HuH-7.5 (cell line): ENCODE measurements at places on chromosomes 16 and 17.

DNA sequence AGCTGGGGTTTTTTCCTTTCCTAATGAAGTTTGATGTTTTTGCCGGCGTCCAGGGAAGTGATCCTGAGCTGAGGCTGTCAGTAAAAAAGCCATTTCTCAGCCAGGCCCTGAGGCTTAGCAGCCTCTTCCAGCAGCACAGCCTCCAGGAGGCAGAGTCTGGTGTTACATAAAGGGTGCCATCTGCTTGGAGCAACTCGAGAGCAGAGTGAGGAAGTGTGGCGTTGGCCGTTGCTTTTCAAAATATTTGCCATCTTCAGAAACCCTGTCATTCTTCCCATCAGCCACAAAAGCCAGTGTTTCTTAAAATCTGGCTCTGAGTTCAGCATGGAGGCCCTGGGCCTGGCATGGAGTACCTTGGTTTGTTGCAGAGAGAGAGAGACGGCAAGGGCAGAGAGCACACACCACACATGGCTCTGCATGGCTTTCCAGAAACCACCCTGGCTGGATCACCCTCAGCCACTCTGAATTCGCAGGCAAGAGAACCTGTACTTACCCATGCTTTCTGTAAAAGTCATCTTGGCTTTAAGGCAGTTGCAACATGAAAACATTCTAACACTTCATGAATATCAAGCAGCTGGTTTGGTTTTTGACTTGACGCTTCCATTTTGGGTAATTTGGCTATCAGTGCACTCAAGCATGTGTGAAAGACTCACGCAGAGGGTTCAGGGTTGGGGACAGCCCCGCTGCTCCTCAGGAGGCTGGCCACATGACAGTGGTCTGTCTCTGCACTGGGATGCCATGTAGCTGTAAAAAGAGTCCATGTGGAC, 21.0 kb downstream of the PMM2 start:
- DNase-seq = no peak

- DNase-seq = no peak
These were observed 73.6 kb downstream of the IL21R start for GRCh38 chr16:27475561-27475960.

DNA sequence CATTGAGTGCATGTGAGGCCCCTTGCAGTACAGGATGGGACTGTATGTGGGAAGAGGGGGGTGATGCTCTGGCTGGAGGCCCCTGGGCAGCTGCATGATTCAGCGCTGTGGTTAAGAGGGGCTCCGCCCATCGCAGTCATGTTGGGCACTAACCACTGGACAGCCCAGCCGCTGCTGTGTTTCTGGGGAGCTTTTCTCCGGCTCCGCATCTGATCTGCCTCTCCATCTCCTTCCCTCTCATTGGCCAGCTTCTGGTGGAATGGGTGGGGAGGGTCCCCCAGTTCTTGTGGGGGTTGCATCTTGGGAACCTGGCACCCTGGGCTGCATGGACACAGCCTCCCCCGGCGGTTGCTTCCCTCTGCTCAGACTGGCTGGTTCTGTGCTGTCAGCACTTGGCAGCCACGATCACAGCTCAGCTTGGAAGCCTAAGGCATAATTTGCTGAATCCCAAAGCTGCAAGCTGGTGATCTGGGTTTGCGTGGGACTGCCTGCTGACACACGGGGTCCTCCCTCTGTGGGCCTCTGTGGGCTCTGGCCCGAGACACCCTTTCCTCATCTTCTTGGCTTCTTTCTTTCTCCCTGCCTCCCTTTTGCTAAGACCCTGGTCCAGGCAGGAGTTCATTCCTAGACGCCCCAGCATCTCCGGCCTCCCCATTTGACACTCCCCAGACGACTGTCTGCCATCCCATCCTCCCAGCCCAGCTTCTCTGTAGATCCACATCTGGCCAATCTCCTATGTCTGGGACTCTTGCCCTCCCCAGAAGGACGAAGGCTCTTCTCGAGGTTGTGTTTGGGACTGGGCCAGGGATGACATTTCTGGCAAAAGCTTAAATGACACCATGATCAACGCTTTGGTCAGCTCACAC, 168.3 kb downstream of the SEC14L1 start:
- DNase-seq = no peak

- no peak for DNase-seq
These were observed 30.5 kb downstream of the PLCG2 start for GRCh38 chr16:81809567-81809966.

DNA sequence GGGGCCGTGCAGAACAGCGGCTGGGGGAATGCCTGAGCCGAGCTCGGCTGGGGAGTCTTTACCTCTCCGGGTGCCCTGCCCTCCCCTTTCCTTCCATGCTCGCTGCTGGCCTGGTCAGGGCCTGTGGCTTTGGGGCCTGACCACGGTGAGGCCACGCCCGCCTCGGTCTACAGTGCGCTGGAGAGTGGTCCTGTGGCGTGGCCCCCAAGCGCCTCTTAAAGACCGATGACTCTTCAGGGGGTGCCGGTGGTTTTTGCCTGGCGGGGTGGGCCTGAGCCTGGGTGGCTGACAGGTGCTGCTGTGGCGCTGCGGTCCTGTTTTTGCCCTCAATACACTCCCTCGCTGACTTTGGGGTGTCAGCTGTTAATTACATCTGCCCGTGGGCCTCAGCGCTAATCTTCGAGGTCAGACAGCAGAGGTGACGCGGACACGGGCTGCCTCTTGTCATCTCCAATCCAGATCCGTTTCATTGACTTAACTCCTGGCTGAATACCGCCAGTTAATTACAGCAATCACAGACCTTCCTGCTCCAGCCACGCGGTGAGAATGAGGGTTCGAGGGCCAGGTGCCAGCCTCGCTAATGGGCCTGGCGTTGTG, 29.7 kb downstream of the GSE1 start:
- no peak for DNase-seq

DNA sequence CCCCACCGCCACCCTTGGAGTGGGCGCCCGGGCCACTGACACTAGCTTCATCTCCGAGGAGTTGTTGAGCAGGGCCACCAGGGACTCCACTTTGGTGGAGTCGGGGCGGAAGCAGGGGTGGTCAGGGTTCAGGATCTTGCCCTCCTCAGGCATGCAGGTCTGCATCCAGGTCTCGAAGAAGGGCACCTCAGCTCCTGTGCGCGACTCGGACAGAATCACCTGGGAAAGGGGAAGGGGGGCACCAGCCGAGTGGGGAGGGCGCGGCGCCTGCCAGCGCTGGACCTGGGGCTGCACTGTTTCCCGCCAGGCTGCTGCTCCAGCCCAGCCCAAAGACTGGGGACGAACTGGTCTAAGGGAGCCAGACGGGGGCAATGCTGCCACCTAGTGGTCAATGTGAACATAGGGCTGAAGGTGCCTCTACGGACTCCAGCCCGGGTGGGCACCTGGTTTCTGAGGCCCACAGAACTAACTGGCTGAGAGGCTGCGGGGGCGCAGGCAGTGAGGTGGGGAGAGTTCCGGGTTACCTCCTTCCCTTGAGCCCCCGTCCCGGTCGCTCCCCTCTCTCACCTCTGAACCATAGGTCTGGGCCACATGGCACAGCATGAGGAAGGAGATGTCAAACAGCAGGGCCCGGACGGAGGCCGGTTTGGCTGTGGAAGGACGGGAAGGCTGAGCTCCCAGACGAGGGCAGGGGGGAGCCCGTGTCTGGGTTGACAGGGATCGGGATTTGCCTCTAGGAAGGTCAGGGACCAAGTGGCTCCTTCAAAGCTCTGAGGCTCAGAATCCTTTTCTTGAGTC, 11.8 kb downstream of the CSF3 start:
- DNase-seq = peak; percentile 87

GRCh38 chr16:31132303-31132979, 3.1 kb downstream of the PRSS8 start:
- DNase-seq = no peak

DNA sequence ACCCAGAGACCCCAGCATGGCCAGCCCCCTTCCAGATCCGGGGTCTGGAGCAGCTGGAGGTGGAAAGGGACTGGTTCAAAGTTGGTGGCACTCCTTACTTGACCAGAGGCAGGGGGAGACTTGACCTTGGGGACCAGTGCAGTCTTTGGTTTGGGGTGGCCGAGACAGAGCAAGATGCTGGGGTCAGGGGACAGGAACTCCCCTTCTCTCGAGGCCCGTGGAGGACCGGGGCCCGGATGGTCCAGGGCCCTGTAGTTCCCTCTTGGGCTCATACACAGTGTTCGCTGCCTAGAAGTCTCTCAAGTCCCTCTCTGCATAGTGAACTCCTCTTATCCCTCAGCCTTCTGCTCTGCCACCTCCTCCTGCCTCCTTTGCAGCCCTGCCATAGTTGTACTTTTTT, 601 bp upstream of the PRSS33 start:
- DNase-seq = no peak

DNA sequence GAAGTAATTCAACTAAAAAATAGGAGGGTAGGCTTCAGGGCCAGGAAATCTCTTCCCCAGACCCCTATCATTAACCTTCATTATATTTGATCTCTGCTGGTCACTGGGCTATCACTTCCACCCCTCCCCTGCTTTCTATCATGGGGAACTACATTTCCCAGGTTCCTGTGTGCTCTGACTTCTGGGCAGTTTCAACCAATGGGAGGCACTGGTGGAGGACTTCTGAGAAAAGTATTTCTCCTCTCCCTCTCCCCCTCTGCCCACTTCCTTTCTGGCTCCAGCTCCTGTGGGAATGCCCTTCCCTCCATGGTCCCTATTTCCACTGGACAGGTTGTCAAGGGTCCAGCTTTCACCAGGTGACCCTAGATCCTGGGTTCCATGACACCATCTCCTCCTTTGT, 364.4 kb downstream of the C16orf95 start:
- DNase-seq = no peak

- no peak for DNase-seq
These were observed 110.3 kb upstream of the NACA2 start for GRCh38 chr17:61701334-61701733.

- DNase-seq = no peak
These were observed 46.0 kb upstream of the ERCC4 start for GRCh38 chr16:13873835-13874438.

DNA sequence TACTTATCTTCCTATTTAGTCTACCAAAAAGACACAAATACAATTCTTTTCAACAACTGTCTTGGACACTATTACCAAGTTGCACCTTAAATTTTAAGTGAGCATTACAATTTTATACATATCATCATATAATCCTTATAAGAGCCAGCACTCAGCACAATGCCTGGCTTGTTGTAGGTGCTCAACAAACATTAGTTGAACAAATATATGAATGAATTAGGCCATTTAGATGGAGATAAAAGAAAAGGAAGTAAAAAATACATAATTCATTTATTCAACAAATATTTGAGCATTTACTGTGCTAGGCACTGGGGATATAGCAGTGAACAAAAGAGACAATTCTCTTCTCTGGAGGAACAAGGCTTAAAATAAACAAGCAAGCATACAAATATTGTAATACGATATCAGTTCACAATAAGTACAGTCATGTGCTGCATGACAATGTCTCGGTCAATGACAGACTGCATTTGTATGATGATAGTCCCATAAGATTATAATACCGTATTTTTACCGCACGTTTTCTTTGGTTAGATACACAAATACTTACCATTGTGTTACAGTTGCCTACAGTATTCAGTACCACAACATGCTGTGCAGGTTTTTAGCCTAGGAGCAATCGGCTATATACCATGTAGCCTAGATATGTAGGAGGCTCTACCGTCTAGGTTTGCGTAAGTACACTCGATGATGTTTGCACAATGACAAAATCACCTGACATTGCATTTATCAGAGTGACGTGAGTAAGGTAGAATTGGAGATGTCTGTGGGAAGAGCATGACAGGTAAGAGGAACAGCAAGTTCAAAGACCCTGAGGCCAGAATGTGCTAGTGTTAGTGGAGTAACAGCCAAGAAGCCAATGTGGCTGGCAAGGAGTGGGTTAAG, 86.4 kb upstream of the HS3ST2 start:
- no peak for DNase-seq

- no peak for DNase-seq
These were observed 59.9 kb downstream of the ABR start for GRCh38 chr17:1119924-1120323.

GRCh38 chr16:7097518-7097917, 235.1 kb upstream of the RBFOX1 start:
- no peak for DNase-seq

DNA sequence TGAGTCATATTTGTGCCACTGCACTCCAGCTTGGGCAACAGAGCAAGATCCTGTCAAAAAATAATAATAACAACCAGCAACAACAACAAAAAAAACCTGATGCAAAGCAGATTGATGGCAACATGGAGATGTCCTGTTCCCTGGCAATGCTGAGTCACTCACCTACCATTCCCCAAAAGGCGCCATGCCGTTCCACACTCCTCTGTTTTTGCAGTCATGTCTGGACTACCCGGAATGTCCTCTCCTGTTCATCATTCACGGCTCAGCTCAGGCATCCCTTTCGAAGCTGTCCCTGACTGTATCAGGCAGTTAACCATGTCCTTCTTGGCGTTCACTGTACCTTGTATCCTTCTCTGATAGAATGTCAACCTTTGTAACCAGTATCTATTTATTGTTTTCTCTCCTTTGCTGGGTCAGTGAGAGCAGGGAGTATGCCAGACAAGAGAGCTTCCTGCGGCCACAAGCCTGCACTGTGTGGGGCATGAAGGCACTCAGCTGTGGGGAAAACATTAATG, 147.7 kb downstream of the ABCC12 start:
- DNase-seq = no peak

DNA sequence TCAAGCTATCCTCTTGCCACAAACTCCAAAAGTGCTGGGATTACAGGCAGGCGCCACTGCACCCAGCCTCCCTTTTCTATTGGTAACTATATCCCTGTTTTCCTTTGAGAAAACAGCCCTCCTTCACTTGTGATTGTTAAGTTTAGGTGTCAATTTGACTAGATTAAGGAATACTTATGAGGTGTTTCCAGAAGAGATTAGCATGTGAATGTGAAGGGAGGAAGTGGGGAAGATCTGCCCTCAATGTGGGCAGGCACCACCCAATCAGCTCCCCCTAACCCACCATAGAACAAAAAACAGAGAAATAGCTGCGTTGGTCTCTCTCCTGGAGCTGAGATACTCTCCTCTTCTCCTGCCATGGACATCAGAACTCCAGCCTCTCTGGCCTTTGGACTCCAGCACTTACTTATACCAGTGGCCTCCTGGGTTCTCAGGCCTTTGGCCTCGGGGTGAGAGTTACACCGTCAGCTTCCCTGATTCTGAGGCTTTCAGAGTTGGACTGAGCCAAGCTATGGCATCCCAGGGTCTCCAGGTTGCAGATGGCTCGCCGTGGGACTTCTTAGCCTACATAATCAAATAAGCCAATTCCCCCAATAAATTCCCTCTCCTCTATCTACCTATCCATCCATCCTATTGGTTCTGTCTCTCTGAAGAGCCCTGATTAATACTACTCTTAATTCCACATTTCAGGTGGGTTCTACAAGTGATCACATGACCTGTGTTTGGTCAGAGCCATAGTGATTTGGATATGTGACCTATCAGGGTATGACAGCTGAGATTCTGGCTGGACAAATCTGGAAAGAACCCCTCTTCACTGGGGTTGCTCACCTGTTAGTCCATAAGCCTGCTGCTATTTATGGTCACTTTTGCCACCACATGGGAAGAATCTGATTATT, 12.0 kb upstream of the STAT3 start:
- DNase-seq = no peak

DNA sequence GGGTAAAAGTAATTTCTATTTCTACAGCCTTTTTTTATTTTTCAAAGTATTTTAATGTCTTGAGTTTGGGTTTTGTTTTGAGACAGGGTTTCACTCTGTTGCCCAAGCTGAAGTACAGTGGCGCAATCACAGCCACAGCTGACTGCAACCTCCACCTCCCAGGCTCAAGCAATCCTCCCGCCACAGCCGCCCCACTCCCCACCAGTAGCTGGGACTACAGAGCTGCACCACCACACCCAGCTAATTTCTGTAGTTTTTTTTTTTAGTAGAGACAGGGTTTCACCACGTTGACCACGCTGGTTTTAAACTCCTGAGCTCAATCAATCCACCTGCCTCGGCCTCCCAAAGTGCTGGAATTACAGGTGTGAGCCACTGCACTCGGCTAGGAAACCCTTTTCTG, 44.0 kb downstream of the TUBD1 start:
- no peak for DNase-seq
